Activated naive CD4-positive, alpha-beta T cell treated with anti-CD3 and anti-CD28 coated beads, Interleukin-2, amount 50 U/mL, for 72 hours (primary cell): ENCODE measurements at places on chromosomes 16 and 17. TPM values are rescaled to one million over a fixed set of nuclear protein-coding genes. Genes with fewer than 3 reads are reported as not detected.

The ACAP1 gene
- 400 TPM for total RNA-seq

The ARHGAP44 gene
- 0.21 TPM for total RNA-seq

DNA sequence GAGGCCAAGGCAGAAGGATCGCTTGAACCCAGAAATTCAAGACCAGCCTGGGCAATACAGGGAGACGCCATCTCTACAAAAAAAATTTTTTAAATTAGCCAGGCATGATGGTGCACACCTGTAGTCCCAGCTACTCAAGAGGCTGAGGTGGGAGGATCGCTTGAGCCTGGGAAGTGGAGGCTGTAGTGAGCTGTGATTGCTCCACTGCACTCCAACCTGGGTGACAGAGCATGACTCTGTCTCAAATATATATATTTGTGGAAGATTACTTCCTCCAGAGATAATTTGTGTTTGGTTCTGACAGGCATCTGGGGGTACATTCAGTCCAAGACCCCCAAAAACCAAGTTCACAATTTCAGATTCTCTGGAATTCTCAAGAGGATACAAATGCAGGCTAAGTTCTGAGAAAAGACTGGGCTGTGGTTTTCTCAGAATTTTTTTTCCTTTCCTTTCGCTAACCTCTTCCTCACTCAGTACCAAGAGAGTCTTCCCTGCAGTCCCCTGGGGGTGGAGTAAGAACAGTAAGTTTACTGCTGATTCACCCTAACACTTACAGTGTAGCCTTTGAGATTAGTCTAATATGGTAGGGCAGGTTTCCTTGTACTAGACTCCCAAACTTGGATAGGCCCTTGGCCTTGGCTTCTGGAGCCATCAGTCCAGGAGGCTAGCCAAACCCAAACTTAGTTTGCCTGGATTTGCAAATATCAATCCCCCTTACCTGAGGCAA is 15.1 kb downstream of the GSDMB start:
- DNase-seq, result no peak

DNA sequence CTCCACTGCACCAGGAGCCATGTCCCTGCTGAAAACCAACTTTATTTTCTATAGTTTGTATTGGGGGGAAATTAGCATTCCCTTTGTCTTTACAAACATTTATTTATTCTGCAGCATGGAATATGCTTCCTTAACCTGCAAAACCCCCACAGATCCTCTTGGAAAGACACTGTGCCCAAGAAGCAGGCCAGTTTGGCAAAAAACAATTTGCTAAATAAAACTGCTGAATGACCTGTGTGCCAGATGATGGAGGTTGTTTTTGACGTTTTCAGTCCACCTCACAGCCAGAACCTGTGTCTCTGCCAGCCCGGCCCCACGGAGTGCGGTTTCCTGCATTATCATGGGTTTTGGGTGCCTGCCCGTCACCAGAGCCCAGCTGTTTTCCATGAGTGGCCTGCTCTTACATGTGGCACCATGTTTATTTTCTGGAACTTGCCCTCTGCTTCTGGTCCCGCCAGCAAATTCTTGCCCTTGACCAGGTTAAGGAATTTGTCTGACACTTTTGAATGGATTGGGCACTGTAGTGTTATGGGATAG is 26.4 kb downstream of the ORC6 start:
- no peak for DNase-seq

DNA sequence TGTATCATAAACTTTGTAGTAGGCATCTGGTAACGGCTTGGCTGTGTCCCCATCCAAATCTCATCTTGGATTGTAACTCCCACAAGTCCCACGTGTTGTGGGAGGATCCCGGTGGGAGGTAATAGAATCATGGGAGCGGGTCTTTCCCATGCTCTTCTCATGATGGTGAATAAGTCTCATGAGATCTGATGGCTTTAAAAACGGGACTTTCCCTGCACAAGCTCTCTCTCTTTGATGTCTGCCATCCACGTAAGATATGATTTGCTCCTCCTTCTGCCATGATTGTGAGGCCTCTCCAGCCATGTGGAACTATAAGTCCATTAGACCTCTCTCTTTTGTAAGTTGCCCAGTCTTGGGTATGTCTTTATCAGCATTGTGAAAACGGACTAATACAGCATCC is 248.7 kb downstream of the SNX29 start:
- no peak for DNase-seq

The SNF8 gene
- total RNA-seq, result 107 TPM

- no peak for DNase-seq
Observed at GRCh38 chr16:75576384-75576811, 10.2 kb downstream of the GABARAPL2 start.

- no peak for DNase-seq
Observed at GRCh38 chr17:180381-181244, 837 bp downstream of the DOC2B start.
